ENCODE measurements at places on chromosomes 4 and X. TPM values are rescaled to one million over a fixed set of nuclear protein-coding genes. Genes with fewer than 3 reads are reported as not detected.

Gene PLAC8
- not detected for total RNA-seq

GRCh38 chr4:7831858-7832730, 107.6 kb downstream of the AFAP1 start:
- DNase-seq: no peak
- H3K4me3 ChIP-seq: no peak overlapping the region
- peaks cover 38% of the 10 kb centered on the region for H3K36me3 ChIP-seq
- H3K27me3 ChIP-seq: no peaks in the 10 kb centered on the region

DNA sequence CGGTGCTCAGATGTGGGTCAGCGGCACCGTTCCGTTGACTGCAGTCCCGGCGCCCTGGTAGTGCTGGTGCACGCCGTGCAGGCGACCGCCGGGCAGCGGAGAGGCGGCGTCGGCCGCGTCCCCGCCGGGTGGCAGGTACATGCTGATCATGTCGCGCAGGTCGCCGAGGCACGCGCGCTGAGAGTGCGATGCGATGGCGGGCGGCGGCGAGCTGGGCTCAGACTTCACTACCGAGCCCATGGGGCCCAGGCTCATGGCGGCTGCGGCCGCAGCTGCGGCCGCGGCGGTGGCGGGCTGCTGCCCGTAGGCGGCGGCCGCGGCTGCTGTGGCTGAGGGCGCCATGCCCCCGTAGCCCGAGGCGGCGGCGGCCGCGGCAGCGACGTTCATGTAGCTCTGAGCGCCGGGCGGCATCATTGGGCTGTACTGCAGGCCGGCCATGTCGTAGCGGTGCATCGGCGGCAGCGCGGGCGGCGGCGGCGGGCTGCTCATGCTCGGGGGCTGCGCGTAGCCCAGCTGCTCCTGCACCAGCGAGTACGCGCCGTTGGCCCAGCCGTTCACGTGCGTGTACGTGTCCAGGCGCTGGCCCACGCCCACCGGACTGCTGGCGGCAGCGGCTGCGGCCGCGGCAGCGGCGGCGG, 1.0 kb downstream of the SOX3 start:
- H3K27me3 ChIP-seq: peaks cover 73% of the 10 kb centered on the region
- H3K27ac ChIP-seq: no peak overlapping the region
- H3K4me3 ChIP-seq: no peak overlapping the region
- DNase-seq: no peak
- H3K4me1 ChIP-seq: peaks cover 19% of the 10 kb centered on the region

- H3K36me3 ChIP-seq: no peaks in the 10 kb centered on the region
- no peak overlapping the region for H3K4me3 ChIP-seq
- no peak for DNase-seq
- peaks cover 4% of the 10 kb centered on the region for H3K27me3 ChIP-seq
- no peaks in the 10 kb centered on the region for H3K4me1 ChIP-seq
Measured at GRCh38 chrX:16333453-16333852, 166.2 kb downstream of the MAGEB17 start.

Gene ADH7
- not detected for total RNA-seq

Gene STPG2
- not detected for total RNA-seq

Gene EXOC1
- 33.3 TPM for total RNA-seq

GRCh38 chr4:54781756-54782155, 124.0 kb downstream of the KIT start:
- DNase-seq: no peak
- H3K4me3 ChIP-seq: no peak overlapping the region
- no peak overlapping the region for H3K27ac ChIP-seq
- no peaks in the 10 kb centered on the region for H3K36me3 ChIP-seq
- H3K4me1 ChIP-seq: no peaks in the 10 kb centered on the region

Gene LARP1B
- 19.8 TPM for total RNA-seq

DNA sequence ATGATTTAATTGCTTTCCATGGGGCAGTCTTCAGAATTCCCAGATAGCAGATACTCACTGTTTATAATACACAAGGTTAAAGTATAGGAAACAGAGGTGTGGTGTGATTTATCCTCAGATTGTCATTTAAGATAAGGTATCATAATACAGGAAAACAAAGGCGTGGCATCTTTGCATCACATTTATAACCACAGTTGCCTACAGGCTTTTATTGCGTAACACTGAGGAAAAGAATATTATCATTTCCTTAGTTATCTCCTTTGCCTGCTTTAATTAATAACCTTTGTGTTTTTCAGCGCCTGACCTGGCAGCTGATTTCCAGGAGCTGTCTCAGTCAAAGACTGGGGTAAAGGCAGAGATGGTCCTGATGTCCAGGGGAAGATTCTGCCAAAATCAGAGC, 68.8 kb downstream of the SSX7 start:
- no peak for DNase-seq
- H3K36me3 ChIP-seq: no peaks in the 10 kb centered on the region
- no peaks in the 10 kb centered on the region for H3K27me3 ChIP-seq
- H3K4me1 ChIP-seq: no peaks in the 10 kb centered on the region

All from osteocyte (in vitro differentiated cells).